ENCODE measurements at places on chromosomes 16 and 17. TPM values are rescaled to one million over a fixed set of nuclear protein-coding genes. Genes with fewer than 3 reads are reported as not detected.

The CEMP1 gene
- total RNA-seq: not detected

The GUCY2D gene
- not detected for total RNA-seq

The WNT9B gene
- total RNA-seq: 0.57 TPM

The FN3K gene
- 23.0 TPM for total RNA-seq

The WFDC1 gene
- 33.5 TPM for total RNA-seq

The MAP2K4 gene
- 34.3 TPM for total RNA-seq

- DNase-seq: no peak
Observed at GRCh38 chr16:80034469-80034826, 433.9 kb upstream of the MAF start.

DNA sequence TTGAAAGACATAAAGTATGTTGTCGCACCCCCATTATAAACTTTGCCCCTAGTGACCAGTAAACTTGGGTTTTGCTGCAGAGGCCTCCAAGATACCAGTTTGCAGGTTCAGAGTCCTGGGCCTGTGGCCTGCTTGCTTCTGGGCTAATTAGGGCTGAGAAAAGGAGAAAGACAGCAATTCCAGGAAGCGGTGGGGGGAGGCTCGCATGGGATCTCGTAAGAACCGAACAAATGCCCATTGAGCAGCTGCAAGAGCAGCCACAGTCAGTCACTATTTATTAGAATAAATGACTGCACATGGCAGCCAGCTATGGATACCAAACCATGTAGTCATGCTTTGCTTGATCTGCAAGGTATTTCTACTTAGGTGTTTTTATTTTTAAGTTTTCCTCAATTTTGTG, 4.9 kb downstream of the SHISA9 start:
- no peak for DNase-seq

GRCh38 chr16:4744555-4745273, 10.4 kb downstream of the DNAAF8 start:
- no peak for DNase-seq

- no peak for DNase-seq
Observed at GRCh38 chr16:24671455-24671954, 57.9 kb upstream of the TNRC6A start.

DNA sequence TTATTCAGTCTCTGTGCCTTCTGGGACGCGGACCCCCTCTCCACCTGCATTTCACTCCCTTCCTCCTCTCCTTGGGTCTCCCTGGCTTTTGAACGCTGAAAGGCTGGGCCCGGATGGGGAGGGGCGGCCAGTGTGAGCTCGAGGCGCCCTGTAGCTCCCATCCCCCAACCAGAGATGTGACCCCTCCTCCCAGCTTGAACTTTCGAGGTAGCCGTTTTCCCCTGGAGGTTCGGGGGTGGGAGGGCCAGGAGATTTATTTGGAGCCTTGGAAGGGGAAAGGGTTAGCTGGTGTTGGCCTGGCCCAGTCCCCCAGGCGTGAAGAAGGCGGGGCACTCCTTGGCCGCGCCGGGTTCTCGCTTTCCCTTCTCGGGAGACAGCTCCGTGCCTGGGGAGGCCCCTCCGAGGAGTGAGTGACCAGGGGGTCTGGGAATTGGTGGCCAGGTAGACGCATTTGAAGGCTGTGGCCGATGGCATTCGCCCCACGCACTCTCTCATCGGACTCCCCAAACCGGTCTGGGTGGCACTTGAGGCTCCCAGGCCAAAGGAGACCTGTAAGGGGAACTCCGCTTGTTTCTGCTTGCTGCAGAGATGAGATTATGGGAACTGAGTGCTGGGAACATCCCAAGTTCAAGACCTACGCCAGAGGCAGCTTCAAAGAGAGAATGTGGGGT, 942 bp downstream of the LDAF1 start:
- DNase-seq: peak; percentile 61

DNA sequence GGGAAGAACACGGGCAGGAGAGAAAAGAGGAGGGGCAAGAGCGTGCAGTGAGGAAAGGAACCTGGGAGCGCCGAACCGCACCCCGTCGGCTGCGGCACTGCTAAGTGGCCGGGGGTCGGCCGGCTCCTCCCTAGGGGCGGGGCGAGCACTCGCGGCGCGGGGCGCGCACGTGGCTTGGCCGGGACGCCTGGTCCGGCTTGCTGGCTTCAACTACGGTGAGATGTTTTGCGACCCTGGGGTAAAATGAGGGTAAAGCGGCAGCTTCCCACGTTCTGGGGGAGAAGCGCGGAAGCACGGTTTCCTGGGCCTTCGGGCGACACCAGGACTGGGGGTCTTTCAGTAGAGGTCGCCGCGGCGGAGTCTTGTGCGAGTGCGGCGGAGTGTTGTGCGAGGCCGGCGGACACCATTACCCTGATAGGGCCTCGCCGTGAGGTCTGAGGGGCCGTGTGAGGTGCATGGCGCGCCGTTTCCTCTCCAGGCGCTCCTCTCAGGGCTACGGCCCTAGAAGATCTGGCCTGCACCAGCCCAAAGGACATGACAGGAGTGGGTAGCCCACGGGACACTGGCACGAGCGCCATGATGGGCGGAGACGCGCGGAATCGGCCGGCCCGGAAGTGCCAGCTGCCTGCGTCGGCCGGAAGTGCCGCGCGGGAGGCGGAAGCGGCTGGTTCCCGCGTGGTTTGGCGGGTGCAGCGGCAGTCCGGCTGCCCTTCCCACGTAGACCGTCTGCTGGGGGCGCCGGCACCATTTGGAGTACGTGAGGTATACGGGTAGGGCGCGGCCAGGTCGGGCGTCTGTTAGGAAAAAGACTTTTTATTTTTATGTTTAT, at the start of the genes MYO19 and PIGW:
MYO19 (minus strand) TSS at position 29 of the 829 bp plus-strand sequence. CDS start 2,330 bp downstream, outside the sequence.
PIGW (plus strand) TSS at position 148 of the 829 bp plus-strand sequence. CDS start 2,115 bp downstream, outside the sequence.
- DNase-seq: peak; percentile 93

All from aorta (tissue), 5 donors.